ENCODE measurements at places on chromosomes 13 and 19.

DNA sequence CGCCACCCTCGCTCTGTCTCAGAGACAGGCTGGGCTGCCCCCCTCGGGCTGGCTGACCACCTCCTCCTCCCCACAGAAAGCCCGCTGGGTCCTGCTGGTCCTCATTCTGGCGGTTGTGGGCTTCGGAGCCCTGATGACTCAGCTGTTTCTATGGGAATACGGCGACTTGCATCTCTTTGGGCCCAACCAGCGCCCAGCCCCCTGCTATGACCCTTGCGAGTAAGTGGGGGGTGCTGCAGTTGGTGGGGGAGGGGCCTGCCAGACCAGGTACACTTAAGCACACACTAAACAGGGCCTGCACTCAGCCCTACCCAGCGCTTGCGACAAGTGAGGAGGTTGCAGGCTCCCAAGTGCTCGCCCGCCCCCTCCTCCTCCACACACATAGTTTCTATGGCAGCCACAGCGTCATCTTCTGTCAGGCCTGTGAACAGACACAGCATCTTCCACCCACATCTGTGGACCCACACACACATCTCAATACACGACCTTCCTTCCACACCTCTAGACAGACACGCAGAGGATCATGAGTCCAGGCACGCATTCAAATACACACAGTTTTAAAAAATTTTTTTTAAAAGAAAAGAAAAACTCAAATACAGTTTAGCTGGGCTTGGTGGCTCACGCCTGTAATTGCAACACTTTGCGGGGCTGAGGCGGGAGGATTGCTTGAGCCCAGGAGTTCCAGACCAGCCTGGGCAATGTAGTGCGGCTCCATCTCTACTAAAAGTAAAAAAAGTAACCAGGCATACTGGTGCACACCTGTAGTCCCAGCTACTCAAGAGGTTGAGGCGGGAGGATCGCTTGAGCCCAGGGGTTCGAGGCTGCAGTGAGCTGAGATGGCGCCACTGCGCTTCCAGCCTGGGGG lies 18.4 kb downstream of the PLD3 start:
- peak; percentile 95 for DNase-seq

GRCh38 chr13:23392925-23393645 lies 40.4 kb downstream of the SACS start:
- no peak for DNase-seq

GRCh38 chr19:38557205-38557799 lies 60.5 kb downstream of the MAP4K1 start:
- no peak for DNase-seq

DNA sequence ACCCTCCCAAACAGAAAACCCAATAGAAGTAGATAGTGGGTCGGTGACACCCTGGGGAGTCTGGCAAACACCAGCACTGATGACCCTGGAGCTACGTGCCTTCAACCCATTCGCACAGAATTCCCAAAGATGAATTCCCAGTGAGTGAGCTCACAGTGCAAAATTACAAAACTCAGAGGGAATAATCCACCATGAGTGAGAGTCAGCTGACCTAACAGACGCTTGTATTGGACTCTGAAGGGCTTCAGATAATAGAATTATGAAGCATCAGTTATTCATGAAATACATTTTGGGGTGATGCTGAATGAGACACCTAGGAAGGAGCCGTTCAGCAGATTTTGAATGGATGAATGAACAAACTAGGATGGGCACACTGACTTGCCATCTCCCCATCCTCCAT lies 40.2 kb downstream of the KCNC3 start:
- no peak for DNase-seq

DNA sequence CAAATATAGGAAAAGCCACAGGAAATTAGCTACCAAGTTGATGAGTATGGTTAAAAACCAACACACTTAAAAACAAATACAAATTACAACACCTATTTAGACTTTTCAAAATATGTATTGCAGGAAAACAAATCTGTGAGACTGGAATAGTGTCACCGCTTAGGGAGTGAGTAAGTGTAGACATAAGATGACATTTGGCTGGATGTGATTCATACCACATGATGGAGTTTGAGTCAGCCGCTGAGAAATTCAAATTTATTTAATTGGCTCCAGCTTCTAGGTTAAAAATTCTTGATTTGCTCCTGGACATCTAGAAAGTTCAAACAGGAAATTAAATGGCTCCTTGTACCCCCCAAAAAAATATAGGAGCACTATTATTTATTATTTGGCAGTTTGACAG lies 531.7 kb downstream of the SLITRK1 start:
- no peak for DNase-seq

Data from H7 (cell line).